Globus pallidus (tissue), 1 donor: ENCODE measurements at places on chromosomes 3 and 15.

GRCh38 chr3:120831066-120831465 is 76.9 kb upstream of the STXBP5L start:
- no peak for DNase-seq

- no peak for DNase-seq
Measured at GRCh38 chr3:42524751-42525150, 22.3 kb downstream of the VIPR1 start.

DNA sequence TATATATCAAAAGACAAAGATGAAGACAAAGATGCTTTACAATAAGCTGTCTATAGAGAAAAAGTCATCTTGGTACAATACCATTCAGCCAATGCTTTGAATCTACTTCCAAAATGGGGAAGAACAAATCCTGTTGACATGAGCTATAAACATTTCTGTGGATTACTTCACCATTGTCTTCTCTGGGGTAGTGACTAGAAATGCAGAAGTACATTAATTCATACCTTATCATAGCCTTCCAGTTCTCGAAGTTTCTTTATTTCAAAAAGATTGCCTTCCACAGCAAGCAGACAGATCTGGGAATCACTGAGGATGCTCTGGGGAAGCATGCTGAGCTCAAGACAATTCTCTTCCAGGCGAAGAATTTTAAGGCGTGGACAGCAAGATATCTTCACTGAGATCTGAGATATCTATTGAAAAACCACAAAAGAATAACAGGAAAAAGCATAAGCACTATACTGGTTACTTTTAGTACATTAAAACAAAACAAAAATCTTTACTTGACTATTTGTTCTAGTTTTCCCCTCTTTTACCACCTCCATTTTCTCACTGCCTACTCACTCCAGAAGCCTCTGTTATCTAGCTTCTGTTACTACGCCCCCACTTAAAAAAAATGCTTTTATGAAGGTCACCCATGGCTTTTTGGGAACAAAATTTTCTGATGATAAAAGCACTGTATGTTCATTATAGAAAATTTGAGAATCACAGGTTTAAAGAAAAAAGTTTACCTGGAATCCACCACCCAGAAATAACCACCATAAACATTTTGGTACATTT is 3.6 kb downstream of the LRRC57 start:
- no peak for DNase-seq

- no peak for DNase-seq
Measured at GRCh38 chr15:33068511-33068990, 126.0 kb downstream of the FMN1 start.

DNA sequence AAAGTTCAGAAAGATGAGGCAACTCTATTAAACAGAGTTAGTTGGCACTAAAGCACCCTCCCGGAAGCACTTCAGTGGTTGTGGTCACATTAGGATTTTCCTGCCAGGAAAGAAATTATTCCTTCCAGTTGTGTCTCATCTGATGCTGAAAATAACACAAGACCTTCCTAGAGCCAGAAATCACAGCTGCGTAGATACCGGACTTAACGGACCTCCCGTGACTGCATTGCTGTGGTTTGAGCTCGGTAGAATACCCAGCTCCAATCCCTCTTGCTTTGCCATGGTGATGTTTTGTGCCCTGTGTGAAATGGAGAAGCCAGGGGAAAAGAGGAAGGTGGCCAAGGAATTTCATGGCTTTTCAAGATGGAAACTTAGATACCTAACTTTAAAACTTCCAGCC is 215.0 kb upstream of the IGF1R start:
- no peak for DNase-seq

DNA sequence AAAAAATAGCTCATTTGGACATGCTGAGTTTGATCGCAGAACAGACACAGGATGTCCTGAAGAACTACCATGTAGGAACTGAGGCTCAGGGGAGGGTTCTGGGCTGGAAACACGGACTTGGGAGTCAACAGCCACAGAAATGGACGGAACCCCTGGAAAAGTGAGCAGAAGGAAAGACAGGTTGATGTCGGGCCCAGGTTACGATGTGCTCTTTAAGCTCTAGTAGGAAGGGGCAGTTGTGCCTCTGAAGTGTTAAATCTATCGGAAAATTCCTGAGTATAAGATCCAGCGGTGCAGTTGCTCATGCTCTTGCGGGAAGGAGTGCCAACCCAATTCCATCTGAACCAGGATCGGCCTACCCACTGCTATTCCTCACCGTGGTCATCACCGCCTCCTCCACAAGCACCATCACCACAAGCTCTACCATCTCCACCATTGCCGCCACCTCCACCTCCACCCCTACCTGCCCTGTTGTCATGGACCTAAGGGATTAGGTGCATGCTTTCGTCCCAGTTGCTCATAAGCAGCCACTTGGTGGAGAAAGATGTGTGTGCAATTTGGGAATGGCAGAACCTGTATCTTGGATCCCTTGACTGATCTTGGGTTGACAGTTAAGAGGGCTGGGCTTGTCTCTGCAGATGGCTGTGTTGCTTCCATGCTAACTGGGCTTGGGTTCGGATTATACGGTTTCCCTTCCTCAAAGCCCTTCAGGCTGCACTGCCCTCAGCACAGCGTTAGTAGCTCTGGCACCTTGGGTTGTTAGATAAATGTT is 108.5 kb downstream of the ASB7 start:
- DNase-seq, result no peak

DNA sequence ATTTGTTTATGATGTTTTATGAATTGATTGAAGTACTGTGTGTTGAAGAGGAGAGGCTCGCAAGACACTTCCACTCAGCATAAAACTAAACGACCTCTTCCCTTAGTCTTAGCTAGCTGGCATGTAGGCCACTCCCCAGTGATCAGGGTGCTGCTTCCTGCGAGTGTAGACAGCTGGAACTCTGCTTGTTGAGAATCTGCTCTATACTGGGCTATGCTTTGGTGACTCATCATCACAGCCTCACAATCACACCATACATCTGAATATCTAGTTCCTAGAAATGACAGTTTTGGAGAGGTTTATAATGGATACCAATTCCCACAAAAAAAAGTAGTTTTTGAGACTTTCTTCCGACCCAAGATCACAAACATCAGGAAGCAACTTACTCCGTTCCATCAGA is 1.5 kb upstream of the SLC24A5 start:
- no peak for DNase-seq

GRCh38 chr3:173939331-173939730 is 541.8 kb downstream of the NLGN1 start:
- no peak for DNase-seq

GRCh38 chr15:74391582-74392450 is 24.4 kb upstream of the CYP11A1 start:
- DNase-seq, result no peak

DNA sequence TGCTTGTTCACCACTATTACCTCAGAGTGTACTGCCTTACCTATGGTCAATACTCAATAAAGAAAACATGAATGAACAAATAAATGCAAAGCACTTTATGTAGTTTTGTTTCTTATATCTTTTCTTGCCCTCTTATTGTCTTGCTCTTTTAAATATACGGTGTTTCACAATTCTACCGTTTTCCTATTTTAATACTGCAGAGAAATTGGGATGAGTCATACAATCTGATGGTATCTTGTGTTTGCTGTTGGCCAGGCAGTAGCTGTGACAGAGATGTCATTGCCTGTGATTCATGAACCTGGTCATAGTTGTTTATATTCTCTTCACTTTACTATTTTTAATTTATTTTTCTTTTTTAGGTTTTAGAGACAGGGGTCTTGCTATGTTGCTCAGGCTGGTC is 48.3 kb downstream of the SERP1 start:
- no peak for DNase-seq

DNA sequence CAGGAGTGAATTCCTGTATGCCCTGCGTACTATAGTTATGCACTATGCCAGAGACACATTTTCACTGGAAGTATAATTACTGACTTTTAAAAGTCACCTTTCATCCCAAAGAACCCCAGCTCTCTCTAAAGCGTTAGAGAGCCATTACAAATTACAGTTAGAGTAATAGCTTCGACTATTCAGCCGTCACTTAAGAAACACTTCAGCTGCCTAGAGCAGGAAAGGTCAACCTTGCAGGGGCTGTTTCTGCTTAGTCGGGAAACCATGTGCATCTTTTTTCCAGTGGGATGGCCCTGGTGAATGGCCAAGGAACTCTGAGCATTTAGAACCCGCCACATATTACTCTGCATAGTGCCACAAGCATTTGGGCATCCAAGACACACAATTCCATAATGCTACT is 235.9 kb downstream of the ARRDC4 start:
- no peak for DNase-seq

DNA sequence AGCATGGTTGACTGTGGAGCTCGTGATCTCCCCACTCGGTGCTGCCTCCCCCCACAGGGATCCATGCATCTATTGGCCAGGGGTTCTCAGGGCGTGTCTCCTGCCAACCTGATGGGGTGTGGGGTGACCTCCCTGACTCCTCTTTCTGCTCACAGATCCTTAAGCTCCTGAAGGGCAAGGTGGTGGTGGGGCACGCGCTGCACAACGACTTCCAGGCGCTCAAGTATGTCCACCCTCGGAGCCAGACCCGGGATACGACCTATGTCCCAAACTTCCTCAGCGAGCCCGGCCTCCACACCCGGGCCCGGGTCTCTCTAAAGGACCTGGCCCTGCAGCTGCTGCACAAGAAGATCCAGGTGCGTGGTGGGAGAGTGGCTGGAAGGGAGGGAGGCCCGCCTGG is 7.9 kb downstream of the AEN start:
- no peak for DNase-seq

- DNase-seq, result no peak
Measured at GRCh38 chr3:33125840-33126239, 12.0 kb downstream of the CRTAP start.

GRCh38 chr3:12286927-12287726 is 1.7 kb upstream of the PPARG start:
- no peak for DNase-seq

- DNase-seq, result no peak
Measured at GRCh38 chr3:20935791-20936190, 749.8 kb upstream of the SGO1 start.

GRCh38 chr3:164024786-164025185 is 1053.5 kb downstream of the SI start:
- no peak for DNase-seq
